Stimulated activated naive B cell treated with anti-CD40 and anti-IgM and Interleukin-4, amounts not matched to agents 10 μg/mL and 1 μg/mL and 100 μg/mL, for 72 hours (primary cell): ENCODE measurements at places on chromosomes 1 and 21.

DNA sequence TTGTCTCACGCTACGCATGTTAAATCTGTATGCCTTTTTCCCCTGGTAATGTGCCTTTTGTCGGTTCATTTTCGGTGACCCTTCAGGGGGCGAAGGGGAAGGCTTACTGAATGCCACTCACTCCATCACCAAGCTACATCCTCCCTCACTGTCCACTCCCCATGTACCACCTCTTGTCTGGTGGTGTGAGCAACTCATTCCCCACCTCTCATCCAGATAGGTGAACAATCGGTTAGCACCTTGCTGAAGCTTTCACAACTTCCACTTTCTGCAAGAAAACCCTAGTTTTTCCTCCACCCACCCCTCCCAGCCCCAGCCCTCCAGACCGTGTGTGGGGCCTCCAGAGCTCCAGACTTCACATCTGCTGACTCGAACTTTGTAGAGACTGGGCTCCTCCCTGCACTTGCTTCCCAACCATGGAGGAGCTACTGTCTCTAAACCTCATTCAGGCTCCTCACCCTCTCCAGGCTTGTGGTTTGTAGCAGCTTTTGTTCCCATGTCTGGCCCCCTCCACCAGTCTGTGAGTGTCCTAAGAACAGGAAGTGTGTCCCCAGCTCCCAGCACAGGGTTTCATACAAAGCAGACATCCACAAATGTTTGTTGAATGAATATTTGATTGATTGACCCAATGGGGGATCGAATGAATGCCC lies 48.4 kb upstream of the RUNX3 start:
- no peak for DNase-seq

GRCh38 chr1:201945863-201946223 lies 505 bp downstream of the LMOD1 start:
- no peak for DNase-seq

- DNase-seq: peak; percentile 51
Observed at GRCh38 chr21:46605767-46606426, 1.0 kb upstream of the S100B start.

DNA sequence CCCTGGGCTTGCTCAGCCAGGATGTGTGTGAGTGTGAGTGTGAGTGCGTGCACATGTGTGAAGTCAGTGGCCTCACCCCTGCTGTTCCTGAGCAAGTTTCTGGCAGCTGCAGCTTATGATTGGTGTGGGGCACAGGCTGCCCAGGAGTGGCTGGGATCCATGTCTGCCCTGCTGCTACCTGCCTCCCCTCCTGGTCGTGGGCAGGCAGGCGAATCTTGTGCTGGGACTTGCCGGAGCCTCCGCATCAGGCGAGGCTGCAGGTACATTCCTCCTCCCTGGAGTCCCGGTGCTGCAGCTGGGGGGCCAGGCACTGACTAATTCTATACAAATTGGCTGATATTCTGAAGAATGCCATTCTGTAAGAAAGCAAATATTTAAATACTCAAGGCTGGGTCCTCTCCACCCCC lies 85.6 kb upstream of the WNT4 start:
- DNase-seq: no peak

DNA sequence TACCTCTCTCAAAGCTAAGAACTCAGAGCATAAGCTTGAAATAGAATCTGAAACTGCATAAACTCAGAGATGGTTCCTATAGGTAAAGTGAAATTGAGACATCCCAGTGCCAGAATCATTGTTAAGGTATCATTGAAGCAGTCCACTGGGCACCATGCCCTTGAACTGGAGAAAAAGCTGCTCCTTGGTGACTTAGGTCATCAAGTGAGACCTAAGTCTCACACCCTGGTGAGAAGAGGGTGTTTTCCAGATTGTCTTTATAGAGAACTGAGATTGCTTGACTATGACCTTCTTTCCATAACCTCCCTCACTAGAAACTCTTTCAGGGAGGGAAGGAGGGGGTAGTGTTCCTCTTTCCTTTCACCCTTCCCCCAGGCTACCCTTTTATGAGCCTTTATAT lies 9.4 kb upstream of the ATP6V1G3 start:
- DNase-seq: peak; percentile 48

DNA sequence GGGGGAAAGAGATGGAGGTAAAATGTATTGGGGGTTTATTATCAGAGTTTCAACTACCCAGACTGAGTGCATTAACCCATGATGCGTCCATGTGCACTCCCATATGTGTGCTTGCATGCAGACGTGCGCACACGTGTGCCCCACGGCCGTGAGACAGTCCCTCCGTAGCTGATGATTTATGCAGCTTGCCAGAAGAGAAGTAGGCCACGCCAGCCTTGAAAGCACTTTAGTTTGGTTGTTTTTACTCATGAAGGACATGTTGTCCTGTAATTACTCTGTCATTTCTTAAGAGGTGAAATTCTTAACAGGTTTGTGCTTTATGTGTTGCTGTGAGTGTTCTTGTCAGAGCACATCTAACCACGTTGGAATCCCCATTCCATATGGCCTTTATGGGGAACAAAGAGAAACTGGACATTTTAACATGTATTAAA lies 467.8 kb downstream of the LMO4 start:
- DNase-seq: no peak
